Panc1 (cell line): ENCODE measurements at places on chromosomes 12 and 14. TPM values are rescaled to one million over a fixed set of nuclear protein-coding genes. Genes with fewer than 3 reads are reported as not detected.

Gene ASB2
- total RNA-seq = 0.28 TPM

Gene GPR65
- total RNA-seq = not detected

DNA sequence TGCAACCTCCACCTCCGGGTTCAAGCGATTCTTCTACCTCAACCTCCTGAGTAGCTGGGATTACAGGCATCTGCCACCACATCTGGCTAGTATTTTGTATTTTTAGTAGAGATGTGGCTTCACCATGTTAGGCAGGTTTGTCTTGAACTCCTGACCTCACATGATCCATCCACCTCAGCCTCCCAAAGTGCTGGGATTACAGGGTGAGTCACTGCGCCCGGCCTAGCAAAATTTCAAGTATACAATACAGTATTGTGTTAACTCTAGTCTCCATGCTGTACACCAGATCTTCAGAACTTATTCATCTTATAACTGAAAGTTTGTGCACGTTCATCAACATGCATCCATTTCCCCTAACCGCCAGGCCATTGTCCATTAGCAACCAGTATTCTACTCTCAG, 115.1 kb upstream of the MDGA2 start:
- H3K27me3 ChIP-seq = no peaks in the 10 kb centered on the region
- no peak overlapping the region for H3K27ac ChIP-seq
- no peak for DNase-seq
- no peaks in the 10 kb centered on the region; the same call in 1 of the 2 replicates for H3K36me3 ChIP-seq
- H3K4me1 ChIP-seq = no peaks in the 10 kb centered on the region

GRCh38 chr12:130214686-130215395, 52.6 kb downstream of the FZD10 start:
- H3K27ac ChIP-seq = no peak overlapping the region
- H3K4me3 ChIP-seq = no peak overlapping the region
- H3K27me3 ChIP-seq = peaks cover 6% of the 10 kb centered on the region
- DNase-seq = no peak

DNA sequence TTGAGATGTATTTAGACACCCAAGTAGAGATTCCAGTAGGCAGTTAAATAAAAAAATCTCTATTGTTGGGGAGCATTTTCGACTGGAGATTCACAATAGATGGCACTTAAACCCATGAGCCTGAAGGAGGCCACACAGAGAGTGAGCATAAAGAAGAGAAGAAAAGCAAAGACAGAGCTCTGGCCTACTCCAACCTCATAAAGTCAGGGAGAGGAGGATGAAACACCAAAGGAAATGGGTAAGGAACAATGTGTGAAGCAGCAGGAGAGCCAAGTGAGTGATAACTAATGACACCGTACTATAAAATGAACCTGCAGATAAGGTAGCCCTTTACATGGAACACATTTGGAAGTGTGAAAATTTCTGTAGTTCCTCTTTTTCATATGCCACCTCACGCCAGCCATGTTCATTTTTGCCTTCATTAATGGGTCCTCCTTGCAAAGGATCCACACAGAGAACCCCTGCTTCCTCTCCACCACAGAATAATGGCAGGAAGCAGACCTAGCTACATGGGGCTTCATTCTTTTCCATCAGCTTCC, 150.0 kb upstream of the SYT10 start:
- no peaks in the 10 kb centered on the region for H3K36me3 ChIP-seq
- H3K4me3 ChIP-seq = no peak overlapping the region
- no peak overlapping the region for H3K27ac ChIP-seq

DNA sequence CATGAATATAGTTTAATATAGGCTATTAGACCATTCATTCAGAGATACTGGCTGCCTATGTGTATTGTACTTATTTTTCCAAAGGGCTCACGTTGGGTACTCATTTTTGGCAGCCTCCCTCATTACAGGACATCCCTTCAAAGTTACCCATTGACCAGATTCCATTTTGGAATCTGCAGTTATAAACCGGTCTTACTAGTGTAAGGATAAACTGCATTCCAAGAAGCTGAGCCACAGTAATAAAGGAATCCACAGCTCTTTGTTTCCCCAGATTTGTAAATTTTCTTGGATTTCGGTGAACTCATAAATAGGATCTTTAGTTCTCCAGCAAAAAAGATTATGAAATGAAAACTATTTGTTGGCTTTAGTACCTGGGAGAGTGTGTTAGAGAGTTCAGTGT, 18.9 kb upstream of the CFL2 start:
- H3K4me3 ChIP-seq = no peak overlapping the region
- H3K36me3 ChIP-seq = no peaks in the 10 kb centered on the region
- DNase-seq = no peak
